ENCODE measurements at places on chromosomes 3 and 15.
A peak's percentile ranks its signal among the peaks of the same experiment; 100 is the strongest.

DNA sequence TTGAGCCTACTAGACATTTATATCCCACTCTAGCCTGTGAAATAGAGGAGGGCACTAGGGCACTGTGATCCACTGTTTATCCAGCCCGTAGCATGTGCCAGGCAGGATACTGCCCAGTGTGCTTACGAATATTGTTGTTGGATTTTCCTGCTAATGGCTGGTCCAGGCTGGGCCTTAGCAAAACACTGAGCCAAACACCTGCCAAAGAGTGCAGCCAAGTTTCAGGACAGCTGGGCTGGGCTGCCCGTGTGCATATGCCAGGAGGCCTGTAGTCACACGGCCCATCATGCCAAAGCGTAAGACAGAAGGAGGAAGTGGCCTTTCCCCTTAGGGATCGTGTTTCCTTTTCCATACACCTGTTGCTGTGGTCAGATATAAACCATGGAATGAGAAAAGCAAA is 54.5 kb upstream of the ABHD10 start:
- DNase-seq = peak; percentile 73

DNA sequence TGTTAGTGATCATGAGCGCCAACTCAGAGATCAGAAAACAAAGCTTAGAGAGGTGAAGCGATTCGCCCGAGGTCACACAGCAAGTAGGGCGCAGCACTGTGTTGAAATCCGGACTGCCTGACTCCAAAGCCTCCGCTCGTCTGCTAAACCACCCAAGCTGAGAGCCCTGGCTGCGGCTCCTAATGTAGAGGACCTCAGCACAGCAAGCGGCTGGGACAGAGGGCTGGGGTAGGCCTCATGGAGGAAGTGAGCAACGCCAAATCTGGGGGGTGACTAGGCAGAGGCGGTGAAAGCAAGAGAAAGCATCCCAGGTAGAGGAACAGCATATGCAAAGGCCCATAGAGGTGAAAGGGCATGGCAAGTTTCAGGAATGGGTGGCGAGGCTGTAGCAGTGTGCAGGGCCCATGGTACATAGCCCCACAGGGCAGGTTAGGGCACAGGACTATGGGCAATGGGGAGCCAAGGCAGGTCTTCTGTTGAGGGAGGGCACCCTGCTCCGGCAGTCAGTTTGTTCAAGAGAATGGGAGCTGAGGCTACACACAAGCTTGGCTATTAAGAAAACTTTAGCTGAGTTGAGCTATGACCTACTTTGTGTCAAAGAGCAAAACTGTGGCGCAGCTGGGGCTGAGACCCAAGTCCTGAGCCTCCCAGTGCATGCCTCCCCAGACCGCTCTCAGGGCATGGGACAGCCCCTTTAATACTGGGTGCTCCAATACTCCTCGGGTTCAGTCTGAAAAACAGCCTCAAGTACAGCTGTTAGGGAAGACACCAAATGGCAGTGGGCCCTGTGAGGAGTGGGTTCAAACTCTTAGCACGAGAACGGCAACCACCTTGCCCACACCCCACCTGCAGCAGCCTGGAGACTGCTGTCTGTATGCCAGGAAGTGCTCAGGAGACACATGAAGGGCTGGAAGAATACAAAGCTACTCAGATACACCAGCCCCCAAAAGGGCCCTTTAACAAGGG is 988 bp upstream of the CFAP92 start:
- DNase-seq = no peak

DNA sequence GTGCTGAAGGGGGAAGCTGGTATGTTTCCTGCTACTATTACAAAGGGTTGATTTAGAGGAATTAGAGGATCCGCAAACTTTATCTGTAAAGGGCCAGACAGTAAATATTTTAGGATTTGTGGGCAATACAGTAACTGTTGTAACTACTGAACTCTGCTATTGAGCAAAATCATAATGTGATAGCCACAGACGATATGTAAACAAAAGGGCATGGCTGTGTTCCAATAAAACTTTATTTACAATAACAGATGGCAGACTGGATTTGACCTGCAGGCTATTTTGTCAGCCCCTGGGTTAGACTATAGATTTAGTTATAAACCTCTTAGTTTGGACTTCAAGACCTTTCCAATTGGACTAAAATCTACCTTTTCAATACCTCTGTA is 27.8 kb upstream of the KCNMB2 start:
- no peak for DNase-seq

DNA sequence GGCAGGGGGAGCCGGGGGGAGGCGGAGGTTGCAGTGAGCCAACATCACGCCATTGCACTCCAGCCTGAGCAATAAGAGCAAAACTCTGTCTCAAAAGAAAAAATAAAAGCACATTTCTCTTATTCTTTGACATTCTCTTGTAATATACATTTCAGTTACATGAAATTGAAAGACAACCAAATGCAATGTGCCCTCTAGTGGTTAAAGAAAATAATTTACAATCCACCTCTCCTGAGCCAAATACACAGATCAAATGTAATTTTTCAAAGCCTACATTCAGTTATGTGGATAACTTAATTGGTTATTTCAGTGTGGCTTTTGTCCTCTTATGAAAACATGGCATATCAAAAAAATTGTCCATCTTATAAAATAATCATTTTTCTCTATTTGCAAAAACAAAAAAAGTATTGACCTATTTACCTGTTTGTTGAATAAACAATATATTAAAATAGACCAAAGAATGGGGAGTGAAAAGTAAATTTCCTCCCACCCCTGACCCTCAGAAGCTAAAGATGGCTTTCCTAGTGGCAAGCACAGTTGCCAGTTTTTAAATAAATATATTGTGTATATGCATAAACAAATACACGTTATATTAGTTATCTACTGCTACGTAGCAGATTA is 14.2 kb upstream of the U2SURP start:
- DNase-seq = peak; percentile 66

- no peak for DNase-seq
Observed at GRCh38 chr15:28946803-28947202, 61.0 kb downstream of the APBA2 start.

- DNase-seq = no peak
Observed at GRCh38 chr15:68580026-68580882, 1.5 kb downstream of the CORO2B start.

DNA sequence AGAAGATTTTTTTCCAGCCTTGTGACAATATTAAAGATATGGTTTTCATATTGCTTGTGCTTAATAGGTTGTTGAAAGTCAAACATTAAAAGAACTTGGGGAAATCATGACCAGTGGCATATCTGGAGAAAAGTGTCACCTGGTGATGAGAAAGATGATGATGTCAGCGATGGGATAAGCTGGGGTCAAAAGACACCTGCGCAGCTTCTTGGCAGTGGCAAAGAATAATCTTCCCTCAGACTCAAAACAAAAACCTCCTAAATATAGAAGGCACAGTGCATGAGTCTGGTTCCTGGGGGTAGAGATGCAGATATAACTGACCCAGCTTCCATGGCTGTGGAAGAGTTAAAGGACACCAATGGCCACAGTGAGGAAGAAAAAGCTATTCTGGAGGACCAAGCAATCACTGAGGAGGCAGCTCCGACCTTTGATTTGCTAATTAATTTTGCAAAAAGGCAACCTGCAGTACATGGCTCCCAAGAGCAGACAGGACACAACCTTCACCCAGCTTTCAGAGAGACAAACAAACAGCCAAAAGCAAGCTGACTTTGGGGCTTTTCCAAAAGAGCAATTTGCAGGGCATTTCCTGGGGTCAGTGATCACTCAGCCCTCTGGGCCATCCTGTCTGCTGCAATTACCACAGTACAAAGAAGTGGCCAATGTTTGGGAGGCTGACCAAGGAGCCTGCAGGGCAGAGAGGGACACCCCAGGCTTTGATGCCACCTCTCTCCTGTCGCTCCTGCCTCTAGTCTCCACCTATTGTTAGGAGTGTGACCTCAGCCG is 17.6 kb upstream of the SEMA5B start:
- DNase-seq = no peak

- no peak for DNase-seq
Observed at GRCh38 chr15:73936588-73937290, 10.5 kb downstream of the LOXL1 start.

GRCh38 chr3:57681691-57682090 is 11.2 kb downstream of the DENND6A start:
- DNase-seq = no peak

DNA sequence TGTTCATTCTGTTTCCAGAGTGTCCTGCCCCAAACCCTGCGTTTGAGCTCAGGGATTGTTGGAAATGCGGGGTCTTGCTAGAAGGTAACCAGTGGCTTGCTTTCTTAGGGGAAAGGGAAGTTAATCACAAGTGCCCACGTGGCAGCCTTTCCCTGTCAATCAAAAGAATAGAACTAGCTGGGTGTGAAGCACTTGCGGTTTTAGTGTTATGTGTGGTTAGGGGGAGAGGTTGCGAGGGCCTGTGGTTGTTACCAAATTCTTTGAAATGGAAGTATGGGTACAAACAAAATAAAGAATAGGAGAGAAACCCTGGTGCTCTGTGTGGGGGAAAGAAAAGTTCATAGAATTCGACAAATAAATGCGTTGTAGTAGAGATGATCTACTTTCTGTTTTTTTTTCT is 67.6 kb downstream of the FNDC3B start:
- no peak for DNase-seq

GRCh38 chr3:126353694-126354321 is 3.4 kb downstream of the KLF15 start:
- DNase-seq = no peak

DNA sequence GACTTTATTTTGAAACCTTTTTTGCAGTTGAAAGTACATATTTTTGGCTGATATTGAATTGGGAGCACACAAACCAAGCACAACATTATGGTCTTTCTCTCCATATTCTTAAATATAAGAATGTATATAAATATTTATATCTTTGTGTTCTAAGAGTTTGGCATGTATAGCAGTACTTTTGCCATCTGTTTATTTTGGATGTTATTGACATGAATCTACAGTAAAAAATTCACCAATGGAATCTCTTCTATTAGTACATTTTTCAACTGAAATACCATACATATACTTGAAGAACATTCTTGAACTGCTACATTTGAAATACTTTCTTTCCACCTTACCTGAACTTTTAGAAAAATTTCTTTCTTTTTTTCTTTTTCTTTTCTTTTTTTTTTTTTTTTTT is 109.2 kb upstream of the STRIT1 start:
- no peak for DNase-seq

GRCh38 chr3:194949592-194949991 is 263.9 kb downstream of the FAM43A start:
- DNase-seq = no peak

GRCh38 chr15:33198541-33198940 is 4.0 kb upstream of the FMN1 start:
- DNase-seq = no peak

DNA sequence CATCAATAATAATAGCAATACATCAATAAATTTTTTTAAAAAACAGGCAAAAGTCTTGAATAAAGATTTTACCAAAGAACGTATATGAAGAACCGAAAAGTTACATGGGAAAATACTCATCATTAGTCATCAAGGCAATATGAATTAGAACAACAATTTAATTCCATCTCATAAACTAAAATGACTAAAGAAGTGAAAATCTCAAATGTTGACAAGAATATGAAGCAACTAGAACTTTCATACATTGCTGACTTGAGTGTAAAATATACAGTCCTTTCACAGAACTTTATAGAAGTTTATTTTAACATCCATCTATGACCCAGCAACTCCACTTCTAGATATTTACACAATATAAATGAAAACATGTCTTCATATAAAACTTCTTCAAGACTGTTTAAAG is 35.3 kb upstream of the ABHD10 start:
- peak; percentile 68 for DNase-seq

DNA sequence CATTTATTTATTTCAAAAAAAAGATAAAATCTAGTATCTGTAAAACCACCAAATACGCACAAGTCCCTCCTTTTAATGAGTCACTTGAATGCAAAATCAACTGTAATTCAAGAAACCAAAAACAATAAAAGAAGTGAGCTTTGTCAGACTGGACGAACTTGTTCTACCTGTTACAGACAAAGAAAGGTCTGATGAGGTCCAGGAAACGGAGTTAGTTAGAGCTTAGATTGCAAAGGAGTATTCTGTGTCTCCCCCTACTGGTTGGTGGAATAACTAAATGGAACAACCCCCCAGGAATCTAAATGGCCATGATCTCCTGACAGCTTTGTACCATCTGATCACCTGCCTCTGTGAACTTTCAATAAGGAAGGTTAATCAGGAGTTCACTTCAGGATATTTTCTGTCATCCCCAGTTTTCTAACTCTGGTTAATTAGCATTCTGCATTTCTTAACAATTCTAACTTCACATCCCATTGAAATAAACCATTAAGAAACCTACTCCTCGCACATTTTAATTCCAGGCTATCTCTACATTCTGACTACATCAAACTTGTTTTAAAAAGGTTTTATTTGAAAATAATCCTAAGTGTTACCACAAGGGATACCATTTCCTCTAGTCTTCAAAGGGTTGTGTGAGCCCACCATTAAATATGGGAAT is 333.0 kb upstream of the SATB1 start:
- peak; percentile 99 for DNase-seq

GRCh38 chr3:196268284-196269163 is 19.0 kb downstream of the PCYT1A start:
- peak; percentile 91 for DNase-seq

DNA sequence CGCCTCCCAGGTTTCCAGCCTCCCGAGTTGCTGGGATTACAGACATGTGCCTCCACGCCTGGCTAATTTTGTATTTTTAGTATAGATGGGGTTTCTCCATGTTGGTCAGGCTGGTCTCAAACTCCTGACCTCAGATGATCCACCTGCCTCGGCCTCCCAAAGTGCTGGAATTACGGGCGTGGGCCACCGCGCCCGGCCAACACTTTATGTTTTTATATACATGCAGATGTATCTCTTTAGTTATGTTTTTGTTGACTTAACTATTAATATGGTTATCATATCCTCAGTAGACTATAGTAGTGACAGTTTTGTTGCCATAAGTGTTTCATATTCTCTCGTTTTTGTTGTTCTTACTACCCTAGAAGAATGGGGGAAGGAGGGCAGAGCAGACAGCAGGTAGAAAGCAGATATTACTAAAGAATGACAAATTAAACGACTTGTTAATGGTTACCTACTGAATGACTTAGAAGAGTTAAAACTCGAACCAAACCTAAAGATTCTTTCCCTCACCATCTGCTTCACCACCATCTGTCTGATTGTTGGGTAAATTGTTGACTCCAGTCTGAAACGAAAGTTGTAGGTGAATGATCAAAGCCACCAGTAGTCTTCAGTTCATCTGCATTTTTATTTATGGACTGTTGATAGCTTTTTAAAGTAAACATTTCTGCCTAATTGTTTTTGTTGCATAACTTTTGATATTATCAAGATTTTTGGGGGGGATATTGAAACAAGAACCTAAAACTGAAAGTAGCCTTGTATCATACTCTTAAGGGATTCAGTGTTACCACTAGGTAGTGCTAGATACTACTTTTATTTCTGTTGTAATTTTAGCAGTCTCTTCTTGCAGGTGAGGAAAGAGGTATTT is 89.3 kb downstream of the RASA2 start:
- DNase-seq = peak; percentile 24

- peak; percentile 92 for DNase-seq
Observed at GRCh38 chr3:121574449-121574848, 6.7 kb downstream of the ARGFX start.

- peak; percentile 95 for DNase-seq
Observed at GRCh38 chr3:51371943-51372557, 13.0 kb upstream of the MANF start.

- no peak for DNase-seq
Observed at GRCh38 chr3:150349314-150350097, 58.6 kb upstream of the TSC22D2 start.

Measured in PC-3 (cell line).